ENCODE measurements at places on chromosomes 3 and 15. TPM values are rescaled to one million over a fixed set of nuclear protein-coding genes. Genes with fewer than 3 reads are reported as not detected.

NOX5 gene
- total RNA-seq, result 0.09 TPM

ACKR4 gene
- total RNA-seq, result 3.0 TPM

TJP1 gene
- 36.0 TPM for total RNA-seq

DNA sequence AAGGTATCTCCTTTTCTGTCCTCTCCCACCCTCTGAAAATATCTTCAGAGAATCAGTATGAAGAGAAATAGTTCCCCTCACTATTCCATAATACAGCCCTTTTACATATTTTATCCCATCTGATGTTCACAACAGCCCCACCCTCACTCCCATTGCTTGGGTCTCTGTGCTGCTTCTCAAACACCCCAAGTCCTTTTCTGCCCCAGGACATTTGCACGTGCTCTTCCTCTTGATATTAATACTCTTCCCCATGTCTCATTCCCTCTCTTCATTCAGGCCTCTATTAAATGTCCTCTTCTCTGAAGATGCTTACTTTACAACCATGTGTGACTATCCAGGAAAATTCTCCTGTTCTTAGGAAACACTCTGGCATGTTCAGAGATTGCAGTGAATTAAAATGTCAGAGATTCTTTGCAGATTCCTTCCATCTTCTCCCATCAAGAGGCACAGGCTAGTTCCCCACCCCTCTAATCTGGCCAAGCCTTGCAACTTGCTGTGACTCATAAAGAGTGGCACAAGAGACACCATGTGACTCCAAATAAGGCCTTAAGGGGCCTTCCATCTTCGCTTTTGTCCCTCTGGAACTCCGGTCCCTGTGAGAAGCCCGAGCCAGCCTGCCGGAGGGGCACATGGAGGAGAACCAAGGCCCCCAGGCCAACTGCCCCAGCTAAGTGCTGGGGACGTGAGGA is 128.5 kb downstream of the CHSY1 start:
- peaks cover 49% of the 10 kb centered on the region for H3K4me1 ChIP-seq
- H3K4me3 ChIP-seq, result no peak overlapping the region
- no peaks in the 10 kb centered on the region for H3K36me3 ChIP-seq
- no peak overlapping the region for H3K27ac ChIP-seq
- no peaks in the 10 kb centered on the region for H3K27me3 ChIP-seq

DNA sequence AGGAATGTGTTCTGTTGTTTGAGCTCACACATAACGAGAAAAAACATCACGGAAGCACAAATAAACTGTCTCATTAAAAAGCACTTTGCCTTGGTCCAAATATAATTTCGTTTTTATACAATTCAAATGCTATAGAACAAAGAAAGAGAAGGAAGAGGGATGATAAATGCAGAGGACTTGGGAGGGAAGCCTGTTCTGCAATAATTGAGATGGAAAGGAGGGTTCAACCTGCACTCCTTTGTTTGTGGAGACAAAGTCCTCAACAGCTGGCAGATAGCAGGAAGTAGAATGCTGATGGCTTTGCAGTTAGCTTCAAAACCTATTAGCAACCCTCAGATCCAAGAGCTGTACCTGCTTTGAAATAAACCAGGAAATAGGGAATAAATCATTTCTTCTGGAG is 1010.8 kb downstream of the FHIT start:
- no peak for DNase-seq
- H3K27me3 ChIP-seq, result no peaks in the 10 kb centered on the region
- no peak overlapping the region for H3K4me3 ChIP-seq
- no peaks in the 10 kb centered on the region for H3K36me3 ChIP-seq

DNA sequence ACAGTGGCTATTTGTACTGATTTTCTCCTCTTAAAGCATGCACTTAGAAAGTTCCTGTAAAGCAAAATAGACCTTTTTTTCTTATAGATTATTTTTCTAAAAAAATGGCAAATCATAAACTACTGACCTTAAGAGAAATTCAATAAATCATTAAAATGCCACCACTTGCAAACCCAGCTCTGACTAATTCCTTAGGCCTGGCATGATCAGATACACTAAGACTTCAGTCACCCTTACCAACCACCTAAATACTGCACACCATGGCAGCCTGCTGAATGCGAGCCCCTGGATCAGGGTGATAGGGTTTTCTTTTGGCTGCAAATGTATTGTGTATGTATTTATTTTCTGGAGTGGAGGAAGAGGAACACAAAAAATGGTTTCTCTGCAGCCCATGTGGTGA is 370.6 kb upstream of the TBL1XR1 start:
- no peaks in the 10 kb centered on the region for H3K27me3 ChIP-seq
- H3K4me1 ChIP-seq, result peaks cover 4% of the 10 kb centered on the region
- no peaks in the 10 kb centered on the region for H3K36me3 ChIP-seq

GRCh38 chr15:93321881-93322282 is 232.9 kb upstream of the RGMA start:
- H3K27ac ChIP-seq, result no peak overlapping the region
- no peaks in the 10 kb centered on the region for H3K27me3 ChIP-seq
- no peaks in the 10 kb centered on the region for H3K36me3 ChIP-seq
- no peaks in the 10 kb centered on the region for H3K4me1 ChIP-seq
- no peak overlapping the region for H3K4me3 ChIP-seq

GRCh38 chr3:108595321-108595720 is 5.8 kb downstream of the DZIP3 start:
- peaks cover 3% of the 10 kb centered on the region for H3K4me1 ChIP-seq
- H3K27ac ChIP-seq, result no peak overlapping the region
- DNase-seq, result no peak

DNA sequence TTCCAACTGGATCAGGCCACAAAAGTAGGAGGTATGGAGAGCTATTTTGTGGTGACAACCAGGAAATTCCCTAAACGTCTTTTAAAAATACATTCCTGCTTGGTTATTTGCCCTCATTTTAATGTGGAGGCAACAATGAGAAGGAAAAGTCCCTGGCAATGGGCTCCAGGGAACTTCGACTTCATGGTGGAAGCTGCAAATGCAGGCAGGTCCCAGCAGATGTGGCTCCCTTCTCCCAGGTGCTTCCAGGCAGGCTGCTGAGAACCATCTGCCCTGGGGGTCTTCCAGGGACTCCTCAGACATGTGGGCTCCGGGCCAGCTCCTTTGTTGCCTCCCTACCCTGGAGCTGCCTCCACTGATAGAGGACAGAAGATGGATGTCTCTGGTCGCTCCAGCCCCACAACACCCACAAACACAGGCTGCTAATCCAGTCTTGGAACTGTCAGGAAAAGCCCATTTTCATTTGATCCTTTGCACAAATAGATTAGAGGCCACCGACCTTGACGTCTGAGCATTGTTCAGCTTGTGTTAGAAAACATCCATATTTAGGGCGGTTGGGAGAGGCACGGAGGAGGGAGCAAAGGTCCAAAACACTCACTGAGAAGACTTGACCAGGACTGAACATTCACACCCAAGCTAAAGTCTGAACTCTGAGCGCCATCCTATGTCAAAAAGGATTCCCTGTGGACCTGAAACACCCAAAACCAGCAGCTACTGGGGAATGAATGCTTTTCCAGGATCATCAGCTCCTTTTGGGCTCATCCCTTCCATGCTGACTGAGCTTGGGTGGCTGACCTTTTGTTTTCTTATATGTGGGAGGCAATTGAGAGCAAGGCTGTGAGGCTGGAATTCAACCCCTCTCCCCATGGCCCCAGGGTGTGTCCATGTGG is 30.2 kb upstream of the SLCO2A1 start:
- no peak for DNase-seq
- no peak overlapping the region for H3K27ac ChIP-seq
- no peak overlapping the region for H3K4me3 ChIP-seq

DNA sequence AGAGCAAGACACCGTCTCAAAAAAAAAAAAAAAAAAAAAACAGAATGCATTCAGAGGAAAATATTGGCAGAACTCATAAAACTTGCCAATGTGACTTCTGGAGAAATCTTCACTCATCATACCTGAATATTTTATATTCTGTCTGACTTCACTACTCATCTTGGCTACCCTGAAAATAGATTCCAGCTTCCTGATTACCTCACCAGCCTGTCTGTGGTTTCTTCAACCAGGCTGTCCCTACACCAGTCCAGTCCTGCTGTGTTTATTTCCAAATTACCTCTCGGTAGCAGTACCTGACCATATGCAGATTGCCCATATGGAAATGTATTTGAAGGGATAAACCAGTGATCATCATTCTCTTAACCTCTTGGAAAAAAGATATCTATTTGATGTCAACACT is 9.3 kb upstream of the P3H2 start:
- no peaks in the 10 kb centered on the region for H3K27me3 ChIP-seq
- H3K4me3 ChIP-seq, result no peak overlapping the region
- H3K4me1 ChIP-seq, result peaks cover 4% of the 10 kb centered on the region
- H3K36me3 ChIP-seq, result no peaks in the 10 kb centered on the region
- DNase-seq, result no peak

DNA sequence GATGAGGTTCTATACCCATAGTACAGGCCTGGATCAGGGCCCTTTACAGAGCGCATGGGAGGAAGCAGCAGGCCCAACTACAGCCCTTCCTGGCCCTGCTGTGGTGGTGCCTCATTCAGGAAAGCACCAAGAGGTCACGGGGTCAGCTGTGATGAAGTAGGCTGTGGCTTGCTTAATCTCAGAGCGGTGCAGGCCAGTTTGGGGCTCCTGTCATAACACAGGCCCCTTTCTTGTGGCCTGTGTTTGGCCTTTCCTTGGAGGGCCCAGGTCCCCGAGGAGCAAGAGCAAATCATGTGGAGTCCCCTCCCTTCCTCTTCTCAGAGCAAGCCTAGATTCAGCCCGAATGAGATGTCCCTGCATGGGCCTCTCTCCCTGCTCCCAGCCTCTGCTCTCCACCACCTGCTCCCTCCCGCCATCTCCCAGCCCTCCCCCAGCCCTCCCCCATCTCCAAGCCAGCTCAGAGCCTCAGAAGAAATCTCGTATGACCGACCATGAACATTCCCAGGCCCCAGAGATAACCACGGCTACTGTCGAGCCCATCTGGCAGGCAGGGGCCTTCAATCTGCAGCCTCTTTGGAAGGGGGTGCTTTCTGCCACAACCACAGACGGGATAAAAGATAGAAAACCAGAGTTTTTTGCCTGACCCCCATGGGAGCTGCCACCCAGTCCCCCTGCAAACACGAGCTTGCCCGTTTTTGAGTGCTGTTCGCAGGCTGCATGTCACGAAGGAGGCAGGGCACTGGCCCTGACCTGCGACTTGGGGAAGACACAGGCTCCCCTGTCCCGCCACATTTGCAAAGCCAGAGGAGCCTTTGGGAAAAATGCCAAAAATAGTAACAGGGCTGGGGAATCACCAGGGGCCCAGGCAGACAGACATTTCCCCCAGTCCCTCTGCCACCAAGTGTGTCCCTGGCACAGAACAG is 32.3 kb upstream of the DUSP7 start:
- DNase-seq, result peak; percentile 77
- no peak overlapping the region for H3K4me3 ChIP-seq
- peak overlapping the region; percentile 93 for H3K27ac ChIP-seq
- no peaks in the 10 kb centered on the region for H3K27me3 ChIP-seq
- H3K36me3 ChIP-seq, result no peaks in the 10 kb centered on the region

GRCh38 chr3:87727783-87728182 is 331.0 kb downstream of the CGGBP1 start:
- H3K36me3 ChIP-seq, result no peaks in the 10 kb centered on the region
- no peak overlapping the region for H3K4me3 ChIP-seq
- H3K27ac ChIP-seq, result no peak overlapping the region
- no peaks in the 10 kb centered on the region for H3K4me1 ChIP-seq
- no peak for DNase-seq
- H3K27me3 ChIP-seq, result no peaks in the 10 kb centered on the region

DNA sequence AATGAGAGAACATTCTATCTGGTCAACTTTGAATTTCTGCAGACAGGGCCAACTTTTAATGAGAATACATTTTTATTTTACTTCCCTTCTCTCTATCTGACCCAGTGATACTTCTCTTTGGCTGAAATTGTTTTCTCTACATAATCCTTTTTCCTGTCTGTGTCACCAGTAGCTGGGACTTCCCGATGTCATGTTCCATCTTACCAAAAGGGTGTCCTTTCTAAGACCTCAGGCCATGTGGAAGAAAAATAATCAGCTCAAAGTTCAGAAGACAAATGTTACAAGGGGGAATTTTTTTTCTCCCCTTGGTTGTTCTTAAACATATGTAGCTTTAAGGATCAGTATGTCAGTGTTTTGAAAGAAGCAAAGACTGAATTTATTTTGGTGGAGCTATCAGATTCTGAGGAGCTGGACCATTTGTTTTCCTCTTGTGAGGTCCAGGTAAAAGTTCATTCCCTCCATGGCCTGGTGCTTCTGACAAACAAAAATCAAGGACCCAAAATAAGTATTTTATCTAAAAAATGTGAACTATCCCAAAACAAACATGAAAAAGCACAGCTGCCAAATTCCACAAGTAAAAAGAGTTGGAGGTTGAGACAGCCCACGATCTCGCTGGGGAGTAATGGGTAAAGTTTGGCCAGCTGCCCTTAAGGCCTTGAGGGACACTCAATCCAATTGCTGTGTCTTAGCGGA is 859.4 kb upstream of the NR2F2 start:
- peak; percentile 41 for DNase-seq
- no peak overlapping the region for H3K4me3 ChIP-seq
- H3K36me3 ChIP-seq, result no peaks in the 10 kb centered on the region
- no peak overlapping the region for H3K27ac ChIP-seq
- H3K4me1 ChIP-seq, result no peaks in the 10 kb centered on the region

GRCh38 chr3:73685061-73685460 is 60.3 kb upstream of the PDZRN3 start:
- H3K36me3 ChIP-seq, result no peaks in the 10 kb centered on the region
- H3K4me1 ChIP-seq, result no peaks in the 10 kb centered on the region
- peak; percentile 30 for DNase-seq
- H3K27ac ChIP-seq, result no peak overlapping the region

Measured in muscle of leg (tissue), 16 donors.